HFF-Myc (cell line): ENCODE measurements at places on chromosomes 7 and 10.

DNA sequence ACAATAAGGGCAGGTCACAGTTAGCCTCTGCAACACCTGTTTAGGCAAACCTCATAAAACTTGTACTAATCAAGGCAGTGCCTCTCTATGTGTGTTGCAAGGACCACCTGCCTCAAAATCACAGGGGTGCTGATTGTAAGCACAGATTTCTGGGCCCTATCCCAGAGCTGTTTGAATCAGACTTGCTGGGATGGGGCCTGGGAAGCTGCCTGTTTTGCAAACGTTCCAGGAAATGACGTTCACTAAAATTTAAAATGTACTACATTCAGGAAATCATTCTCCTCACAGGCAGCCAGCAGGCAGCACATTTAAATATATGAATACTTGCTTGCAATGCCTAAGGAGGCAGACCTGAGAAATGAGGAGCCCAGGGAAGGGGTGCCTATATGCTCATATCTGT lies 4.3 kb upstream of the GRM8 start:
- no peak for DNase-seq

- DNase-seq = no peak
These were observed 17.3 kb downstream of the CAMK2B start for GRCh38 chr7:44307905-44308595.

DNA sequence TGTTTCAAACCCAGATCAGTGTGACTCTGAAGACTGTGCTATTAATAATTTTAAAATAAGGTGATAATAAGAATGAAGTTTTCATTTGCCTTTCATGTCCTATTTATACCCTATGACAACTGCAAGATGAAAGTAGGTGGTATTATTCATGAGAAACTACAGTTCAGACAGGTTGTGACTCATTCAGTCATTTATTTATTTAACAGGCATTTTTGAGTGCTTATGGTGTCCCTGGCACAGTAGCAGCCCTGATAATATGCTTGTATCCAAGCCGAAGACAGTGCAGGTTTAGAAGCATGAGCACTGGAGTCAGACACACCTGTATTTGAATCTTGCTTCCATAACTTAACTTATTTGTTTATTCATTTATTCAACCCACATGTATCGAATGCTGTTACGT lies 87.1 kb downstream of the FZD1 start:
- DNase-seq = no peak

DNA sequence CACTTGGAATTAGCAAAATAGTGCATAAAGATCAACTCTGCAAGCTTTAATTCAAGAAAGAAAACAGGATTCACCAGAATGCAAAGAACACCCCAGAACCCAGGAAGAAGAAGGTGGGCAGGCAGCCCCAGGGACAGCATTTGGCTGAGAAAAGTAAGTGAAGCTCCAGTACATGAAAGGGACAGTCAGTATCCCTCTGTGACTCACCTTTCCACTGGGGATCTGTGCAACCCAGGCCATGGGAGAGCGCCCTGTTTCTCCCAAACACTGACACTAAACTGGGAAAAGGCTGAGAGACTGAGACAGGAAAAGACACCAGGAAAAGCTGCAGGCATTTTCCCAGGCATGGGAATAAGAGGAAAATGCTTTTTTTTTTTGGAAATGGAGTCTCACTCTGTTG lies 28.2 kb downstream of the SNX13 start:
- DNase-seq = no peak

- DNase-seq = no peak
These were observed 315.1 kb upstream of the C7orf33 start for GRCh38 chr7:148275359-148275890.

DNA sequence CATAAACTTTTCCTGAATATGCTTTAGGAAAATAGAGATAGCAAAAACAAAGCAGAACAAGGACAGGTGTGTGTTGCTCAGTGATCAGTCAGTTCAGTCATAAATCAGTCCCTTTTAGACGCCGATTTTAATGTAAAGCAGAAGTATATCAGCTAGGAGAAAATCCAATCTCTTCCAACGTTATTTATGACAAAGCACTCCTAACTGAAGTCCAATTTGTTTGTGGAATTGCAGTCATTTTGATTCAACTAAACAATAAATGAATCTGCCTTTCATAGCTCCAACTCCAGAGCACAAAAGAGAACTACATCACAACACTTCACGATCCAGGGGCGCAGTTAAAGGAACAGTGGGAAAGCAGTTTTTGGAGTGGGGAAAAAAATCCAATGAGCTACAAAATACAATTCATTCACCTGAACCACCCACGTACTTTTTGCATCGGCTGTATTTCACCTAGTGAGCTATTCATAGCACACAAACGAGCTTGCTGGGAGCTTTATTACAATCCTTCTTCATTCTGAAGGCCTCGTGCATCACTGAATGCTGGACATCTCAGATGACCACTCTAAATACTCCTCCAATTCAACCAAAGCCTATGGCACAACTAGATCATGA lies 151.3 kb downstream of the LRRN3 start:
- DNase-seq = no peak

GRCh38 chr7:39614299-39614698 lies 9.1 kb upstream of the RALA start:
- no peak for DNase-seq

DNA sequence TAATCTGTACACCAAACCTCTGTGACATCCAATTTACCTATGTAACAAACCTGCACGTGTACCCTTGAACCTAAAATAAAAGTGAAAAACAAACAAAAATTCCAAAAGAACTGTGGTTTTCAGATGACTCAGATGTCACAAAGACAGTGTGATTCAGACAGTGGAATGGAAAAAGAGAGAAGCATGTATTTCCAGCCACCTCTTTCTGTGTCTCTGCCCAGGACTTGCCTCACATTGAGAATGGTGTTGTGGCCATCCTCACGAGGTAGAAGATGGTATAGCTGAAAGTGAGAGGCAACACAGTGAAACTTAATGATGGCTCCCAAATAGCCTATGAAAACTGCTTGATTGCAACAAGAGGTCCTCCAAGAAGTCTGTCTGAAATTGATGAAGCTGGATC lies 78.0 kb downstream of the ARL5B start:
- DNase-seq = no peak

- DNase-seq = no peak
These were observed 74.3 kb upstream of the CSTF2T start for GRCh38 chr10:51773681-51774080.

GRCh38 chr7:17583786-17584185 lies 285.3 kb downstream of the AHR start:
- no peak for DNase-seq

GRCh38 chr10:26540601-26541000 lies 102.5 kb downstream of the APBB1IP start:
- DNase-seq = no peak

DNA sequence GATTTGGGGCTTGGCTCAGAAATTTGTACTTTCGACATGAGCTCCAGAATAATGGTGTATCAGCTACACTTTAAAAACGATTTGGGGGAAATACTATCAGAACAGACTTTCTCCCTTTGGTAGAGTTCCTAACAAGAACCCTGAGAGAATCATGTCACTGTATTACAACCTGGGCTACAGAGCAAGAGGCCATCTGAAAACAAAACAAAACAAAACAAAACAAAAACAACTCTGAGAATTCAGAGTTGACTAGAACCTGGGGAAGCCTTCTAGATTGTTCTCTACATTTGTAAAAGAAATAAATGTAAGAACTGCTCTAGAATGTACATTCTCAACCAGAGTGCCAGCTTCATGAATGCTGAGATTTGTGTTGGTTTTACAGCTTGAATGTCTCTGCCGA lies 262.6 kb upstream of the SEMA3D start:
- no peak for DNase-seq

DNA sequence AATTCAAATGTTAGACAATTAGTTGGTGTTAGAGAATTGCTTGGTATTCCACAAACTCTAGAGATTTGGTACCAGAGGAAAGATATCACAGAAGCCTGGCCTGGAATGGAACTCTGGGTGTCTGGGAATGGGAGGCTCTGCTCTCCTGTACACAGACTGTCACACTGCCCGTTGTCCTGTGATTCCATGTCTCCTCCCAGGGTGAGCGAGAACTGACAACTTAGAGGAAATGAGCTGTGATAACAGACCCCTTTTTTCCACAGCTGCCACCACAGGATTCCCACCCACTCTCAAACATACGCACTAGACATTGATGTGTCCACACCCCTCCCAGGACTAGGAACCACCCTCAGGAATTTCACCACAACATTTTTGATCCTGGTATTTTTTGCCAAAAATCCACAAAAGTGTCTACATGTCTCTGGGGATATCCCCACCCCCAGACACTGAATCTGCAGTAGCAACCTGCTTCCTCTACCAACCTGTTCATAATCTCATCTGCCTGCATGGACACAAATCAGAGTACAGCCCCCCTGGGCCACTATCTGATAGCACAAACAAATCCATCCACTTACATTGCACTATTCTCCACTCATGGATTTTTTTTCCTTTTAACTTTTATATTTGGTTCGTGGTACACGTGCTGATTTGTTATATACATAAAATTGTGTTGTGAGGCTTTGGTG lies 4.7 kb downstream of the ZNF273 start:
- no peak for DNase-seq

- DNase-seq = no peak
These were observed 52.8 kb upstream of the KCNIP2 start for GRCh38 chr10:101896225-101896877.

- no peak for DNase-seq
These were observed 66.5 kb upstream of the EEPD1 start for GRCh38 chr7:36086571-36086970.

GRCh38 chr7:99860281-99861127 lies 16.3 kb downstream of the OR2AE1 start:
- DNase-seq = no peak

GRCh38 chr10:72685264-72685921 lies 6.5 kb upstream of the MCU start:
- DNase-seq = no peak
